Esophagus squamous epithelium (tissue), 5 donors: ENCODE measurements at places on chromosomes 2 and 18. TPM values are rescaled to one million over a fixed set of nuclear protein-coding genes. Genes with fewer than 3 reads are reported as not detected.

GRCh38 chr2:239588451-239589269 lies 187.8 kb upstream of the HDAC4 start:
- H3K27ac ChIP-seq, result no peak overlapping the region
- no peak for DNase-seq
- no peaks in the 10 kb centered on the region for H3K27me3 ChIP-seq
- no peaks in the 10 kb centered on the region for H3K4me1 ChIP-seq

DNA sequence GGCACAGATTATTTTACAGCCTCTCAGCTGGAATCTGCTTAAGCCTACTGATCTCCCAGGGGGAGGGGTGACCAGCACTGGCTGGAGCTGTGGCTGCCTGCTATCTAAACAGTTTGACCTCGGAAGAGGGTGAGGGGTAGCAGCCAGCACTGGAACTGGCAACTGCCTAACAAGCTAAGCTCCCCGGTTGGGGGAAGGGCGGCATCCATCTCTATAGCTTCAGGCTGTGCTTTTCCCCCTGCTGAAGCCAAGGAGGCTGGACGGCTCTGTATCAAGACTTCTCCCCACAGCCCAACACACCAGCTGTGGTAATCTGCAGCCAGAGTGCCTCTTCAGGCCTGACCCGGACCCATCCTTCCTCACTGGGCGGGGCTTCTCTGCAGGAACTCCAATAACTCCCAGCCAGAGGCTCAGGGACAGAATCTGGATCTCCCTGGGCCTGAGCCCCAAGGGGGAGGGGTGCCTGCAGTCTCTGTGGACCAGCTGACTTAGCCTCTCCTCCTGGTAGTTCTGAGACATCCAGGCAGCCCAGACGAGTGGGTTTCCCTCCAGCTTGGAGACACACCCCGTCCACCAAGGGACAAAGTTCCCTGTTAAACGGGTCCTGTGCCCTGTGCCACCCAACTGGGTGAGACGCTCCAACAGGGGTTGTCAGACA lies 560.2 kb downstream of the LRP1B start:
- H3K4me3 ChIP-seq, result no peak overlapping the region
- no peaks in the 10 kb centered on the region for H3K27me3 ChIP-seq
- no peak overlapping the region for H3K27ac ChIP-seq
- no peak for DNase-seq
- no peaks in the 10 kb centered on the region for H3K4me1 ChIP-seq

DNA sequence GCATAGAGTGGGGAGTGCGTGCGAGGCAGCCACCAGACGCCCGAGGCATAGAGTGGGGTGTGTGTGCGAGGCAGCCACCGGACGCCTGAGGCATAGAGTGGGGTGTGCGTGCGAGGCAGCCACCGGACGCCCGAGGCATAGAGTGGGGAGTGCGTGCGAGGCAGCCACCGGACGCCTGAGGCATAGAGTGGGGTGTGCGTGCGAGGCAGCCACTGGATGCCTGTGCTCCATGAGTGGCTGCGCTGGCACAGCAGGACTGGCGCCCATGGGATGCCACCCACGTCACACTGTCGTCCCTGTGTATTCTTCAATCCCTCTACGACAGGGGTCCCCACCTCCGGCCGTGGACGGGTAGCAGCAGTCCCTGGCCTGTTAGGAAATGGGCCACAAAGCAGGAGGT lies 221.9 kb downstream of the HDAC4 start:
- peaks cover 98% of the 10 kb centered on the region for H3K36me3 ChIP-seq
- H3K4me1 ChIP-seq, result no peaks in the 10 kb centered on the region
- no peak overlapping the region for H3K27ac ChIP-seq
- H3K27me3 ChIP-seq, result no peaks in the 10 kb centered on the region

The ABCA12 gene
- 1.5 TPM for total RNA-seq

DNA sequence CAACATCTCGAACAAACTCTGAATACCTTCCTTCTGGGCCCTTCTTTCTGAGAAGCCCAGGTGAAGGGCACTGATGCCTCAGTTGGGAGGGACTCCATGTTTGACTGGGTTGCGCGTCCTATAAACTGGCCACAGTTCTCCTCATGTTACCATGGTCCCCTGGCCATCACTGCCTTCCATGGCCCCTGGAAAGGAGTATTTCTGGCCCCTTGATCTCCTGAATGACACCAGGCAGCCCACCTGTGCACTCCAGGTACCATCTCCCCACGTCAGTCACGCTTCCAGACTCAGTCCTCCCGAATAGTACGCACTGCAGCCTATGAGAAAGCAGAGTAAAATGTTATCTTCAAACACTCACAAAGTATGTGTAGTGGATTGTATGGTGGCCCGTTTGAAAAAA lies 73.9 kb downstream of the ACKR3 start:
- DNase-seq, result no peak
- H3K27ac ChIP-seq, result peak overlapping the region; percentile 91
- no peaks in the 10 kb centered on the region for H3K27me3 ChIP-seq
- H3K36me3 ChIP-seq, result no peaks in the 10 kb centered on the region

The POTEJ gene
- not detected for total RNA-seq

DNA sequence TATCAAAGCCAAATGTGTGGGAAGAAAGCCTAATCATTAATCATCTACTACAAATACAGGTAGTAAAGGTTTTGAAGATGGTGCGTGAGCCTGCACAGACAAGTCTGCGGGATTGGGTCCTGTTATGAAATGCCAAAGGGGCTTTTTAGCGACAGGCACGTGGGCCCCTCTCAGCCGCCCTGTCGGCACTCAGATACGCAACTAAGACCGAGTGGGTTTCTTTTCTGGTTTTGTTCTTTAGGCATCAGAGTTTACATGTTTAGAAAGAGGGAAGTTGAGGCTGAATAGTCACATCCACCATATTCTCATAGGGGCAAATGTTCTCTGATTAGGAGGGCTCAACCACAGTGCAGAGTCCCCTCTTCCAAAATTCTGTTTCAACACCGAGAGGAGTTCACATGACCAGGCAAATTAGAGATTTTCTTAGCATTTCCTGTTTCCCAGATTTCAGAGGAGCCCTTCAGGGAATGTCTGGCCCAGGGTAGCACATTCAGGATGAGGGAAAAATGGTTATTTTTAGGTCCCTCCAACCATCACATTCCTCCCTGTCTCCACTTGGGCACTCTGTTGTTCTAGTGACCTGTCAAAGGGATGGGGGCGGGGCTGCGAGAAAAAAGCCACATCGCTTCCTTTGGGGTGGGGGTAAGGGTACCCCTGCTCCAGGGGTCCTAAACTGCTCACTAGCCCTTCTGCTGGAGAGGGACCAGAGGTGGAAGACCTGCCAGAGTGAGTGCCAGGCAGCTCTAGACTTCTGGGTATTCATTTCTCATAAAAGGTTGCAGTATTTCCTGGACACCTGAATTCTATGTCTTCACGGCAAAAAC lies 159.2 kb downstream of the BCL2 start:
- DNase-seq, result no peak
- peak overlapping the region; percentile 13 for H3K27ac ChIP-seq
- no peaks in the 10 kb centered on the region for H3K27me3 ChIP-seq
- H3K4me1 ChIP-seq, result peaks cover 25% of the 10 kb centered on the region
- no peaks in the 10 kb centered on the region for H3K36me3 ChIP-seq
- H3K4me3 ChIP-seq, result no peak overlapping the region

GRCh38 chr18:27042177-27042576 lies 142.9 kb downstream of the CHST9 start:
- H3K27me3 ChIP-seq, result no peaks in the 10 kb centered on the region
- no peak overlapping the region for H3K27ac ChIP-seq
- no peaks in the 10 kb centered on the region for H3K36me3 ChIP-seq

- H3K4me1 ChIP-seq, result peaks cover 31% of the 10 kb centered on the region
- no peak overlapping the region for H3K27ac ChIP-seq
- H3K36me3 ChIP-seq, result no peaks in the 10 kb centered on the region
- no peak overlapping the region for H3K4me3 ChIP-seq
- no peak for DNase-seq
- no peaks in the 10 kb centered on the region for H3K27me3 ChIP-seq
These were observed 168.7 kb downstream of the TMEM247 start for GRCh38 chr2:46647766-46648742.

DNA sequence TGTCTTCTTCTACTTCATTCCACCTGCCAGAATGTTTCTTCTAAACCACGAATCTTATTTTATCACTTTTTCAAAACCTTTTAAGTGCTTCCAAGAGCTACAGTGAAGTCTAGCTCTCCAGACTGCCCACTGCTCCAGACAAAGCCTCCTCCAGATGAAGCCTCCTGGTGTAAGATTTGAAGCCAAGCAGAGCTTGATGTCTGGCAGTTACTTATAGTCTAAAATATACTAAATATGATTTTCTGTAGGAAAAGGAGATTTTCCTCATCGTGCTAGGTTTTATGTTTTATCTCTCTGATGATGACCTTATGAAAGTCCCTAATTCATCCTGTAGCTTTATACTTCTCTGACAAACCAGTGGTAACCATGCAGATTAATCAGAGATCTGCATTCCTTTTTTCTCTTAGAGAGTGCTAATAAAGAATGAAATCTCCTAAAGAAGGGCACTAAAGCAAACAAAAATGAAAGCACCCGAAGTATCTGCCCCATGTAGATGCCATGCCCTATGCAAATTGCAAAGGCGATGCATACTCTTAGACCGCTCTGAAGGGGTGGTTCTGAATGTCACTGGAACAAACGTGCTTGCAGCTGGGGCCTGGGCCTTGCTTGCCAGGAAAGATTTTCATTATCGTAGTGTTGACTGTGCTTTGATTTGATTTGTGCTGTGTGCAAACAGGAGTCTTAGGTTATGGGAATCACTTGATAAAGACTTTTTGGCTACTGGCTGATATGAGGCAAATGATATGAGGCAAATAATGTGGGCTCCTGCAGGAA lies 314.2 kb downstream of the PID1 start:
- H3K4me3 ChIP-seq, result no peak overlapping the region
- H3K36me3 ChIP-seq, result no peaks in the 10 kb centered on the region
- no peaks in the 10 kb centered on the region for H3K4me1 ChIP-seq

The DNER gene
- 0.76 TPM for total RNA-seq

The HADHA gene
- total RNA-seq, result 84.7 TPM

The TFCP2L1 gene
- 39.7 TPM for total RNA-seq

The ROCK1 gene
- 20.3 TPM for total RNA-seq

DNA sequence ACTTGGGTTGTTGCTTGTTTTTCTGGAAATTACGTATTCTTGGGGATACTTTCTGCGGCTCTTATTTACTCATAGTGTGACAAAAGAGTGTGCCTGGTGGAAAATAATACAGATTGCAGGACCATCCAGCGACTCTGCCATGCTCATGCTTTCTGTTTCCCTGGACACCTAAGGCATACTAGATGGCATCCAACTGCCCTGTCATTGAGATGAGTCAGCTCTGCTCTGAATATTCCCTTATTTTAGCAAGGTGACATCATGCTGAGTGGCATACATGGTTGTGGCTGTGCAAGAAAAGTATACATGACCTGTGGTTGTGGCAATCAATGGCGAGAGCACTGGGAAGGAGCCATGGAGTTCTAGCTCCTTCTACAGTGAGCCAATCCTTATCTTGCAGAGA lies 471.0 kb downstream of the TMEM182 start:
- H3K4me1 ChIP-seq, result no peaks in the 10 kb centered on the region
- H3K27ac ChIP-seq, result no peak overlapping the region
- H3K36me3 ChIP-seq, result no peaks in the 10 kb centered on the region
- no peak overlapping the region for H3K4me3 ChIP-seq
- DNase-seq, result no peak
- H3K27me3 ChIP-seq, result no peaks in the 10 kb centered on the region

DNA sequence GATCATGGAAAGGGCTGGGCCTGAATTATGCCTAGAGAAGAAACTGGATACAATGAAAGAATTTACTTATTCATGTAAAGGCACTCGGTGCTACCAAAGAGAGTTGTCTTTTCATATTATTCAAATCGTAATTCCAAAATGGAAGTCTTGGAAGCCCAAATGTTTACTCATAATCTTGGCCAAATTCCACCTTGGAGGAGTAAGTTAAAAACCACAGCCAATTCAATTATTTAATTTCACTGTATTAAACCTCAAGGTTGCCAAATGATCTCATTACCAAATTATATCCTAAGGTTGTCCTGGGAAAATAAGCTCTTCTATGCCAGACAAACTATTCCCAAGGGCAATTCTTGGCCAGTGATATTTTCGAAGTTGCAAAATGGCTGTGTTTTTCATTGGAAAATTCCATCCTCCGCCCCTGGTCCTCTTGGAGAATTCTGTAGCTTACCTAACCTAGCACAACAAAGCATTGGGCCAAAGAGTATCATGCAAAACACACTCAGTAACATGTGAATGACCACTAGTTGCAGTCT lies 11.1 kb upstream of the VPS4B start:
- peaks cover 12% of the 10 kb centered on the region for H3K4me1 ChIP-seq
- H3K27ac ChIP-seq, result no peak overlapping the region
- DNase-seq, result no peak

GRCh38 chr18:75107196-75107930 lies 101.6 kb downstream of the PTGR3 start:
- no peak overlapping the region for H3K4me3 ChIP-seq
- no peak for DNase-seq
- H3K36me3 ChIP-seq, result no peaks in the 10 kb centered on the region
- H3K27ac ChIP-seq, result no peak overlapping the region

DNA sequence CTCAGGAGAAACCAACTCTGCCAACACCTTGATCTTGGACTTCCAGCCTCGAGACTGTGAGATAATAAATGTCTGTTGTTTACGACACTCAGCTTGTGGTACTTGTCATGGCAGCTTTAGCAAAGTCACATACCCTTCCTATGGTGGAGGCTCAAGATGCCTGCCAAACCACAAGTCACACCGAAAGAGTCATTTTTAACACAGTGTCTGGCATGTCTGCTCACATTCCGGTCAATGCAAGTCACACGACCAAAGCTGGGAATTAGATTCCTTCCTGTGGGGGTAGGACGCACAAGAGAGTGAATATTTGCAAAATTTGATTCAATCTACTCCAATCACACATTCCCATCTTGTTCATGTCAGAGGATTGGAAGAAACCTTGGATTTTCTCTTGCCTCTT lies 24.6 kb downstream of the KCNE4 start:
- no peaks in the 10 kb centered on the region for H3K36me3 ChIP-seq
- no peaks in the 10 kb centered on the region for H3K27me3 ChIP-seq
- no peaks in the 10 kb centered on the region for H3K4me1 ChIP-seq
- no peak for DNase-seq
- H3K27ac ChIP-seq, result no peak overlapping the region
- H3K4me3 ChIP-seq, result no peak overlapping the region

- H3K4me3 ChIP-seq, result no peak overlapping the region
- no peaks in the 10 kb centered on the region for H3K36me3 ChIP-seq
- DNase-seq, result no peak
- no peaks in the 10 kb centered on the region for H3K27me3 ChIP-seq
- no peaks in the 10 kb centered on the region for H3K4me1 ChIP-seq
These were observed 72.2 kb upstream of the B3GNT7 start for GRCh38 chr2:231323316-231323715.

The HOXD11 gene
- not detected for total RNA-seq

- H3K4me3 ChIP-seq, result peak overlapping the region; percentile 61
- no peaks in the 10 kb centered on the region for H3K36me3 ChIP-seq
- H3K27ac ChIP-seq, result peak overlapping the region; percentile 95
- no peaks in the 10 kb centered on the region for H3K27me3 ChIP-seq
These were observed 1.4 kb upstream of the CYP1B1 start for GRCh38 chr2:38077431-38077769.

GRCh38 chr2:241895712-241896641 lies 26.4 kb downstream of the RTP5 start:
- H3K27ac ChIP-seq, result peak overlapping the region; percentile 47
- peak; percentile 39 for DNase-seq
- peak overlapping the region; percentile 12 for H3K4me3 ChIP-seq
- peaks cover 80% of the 10 kb centered on the region for H3K4me1 ChIP-seq
- H3K36me3 ChIP-seq, result no peaks in the 10 kb centered on the region

GRCh38 chr2:147092266-147092665 lies 752.6 kb upstream of the ACVR2A start:
- H3K36me3 ChIP-seq, result no peaks in the 10 kb centered on the region
- H3K27me3 ChIP-seq, result no peaks in the 10 kb centered on the region
- H3K27ac ChIP-seq, result no peak overlapping the region
- H3K4me3 ChIP-seq, result no peak overlapping the region
- no peak for DNase-seq
- peaks cover 12% of the 10 kb centered on the region for H3K4me1 ChIP-seq
